CD4-positive, alpha-beta T cell (primary cell): ENCODE measurements at places on chromosomes 6 and 20.

- DNase-seq, result no peak
Observed at GRCh38 chr6:22017766-22018165, 279.1 kb downstream of the PRL start.

DNA sequence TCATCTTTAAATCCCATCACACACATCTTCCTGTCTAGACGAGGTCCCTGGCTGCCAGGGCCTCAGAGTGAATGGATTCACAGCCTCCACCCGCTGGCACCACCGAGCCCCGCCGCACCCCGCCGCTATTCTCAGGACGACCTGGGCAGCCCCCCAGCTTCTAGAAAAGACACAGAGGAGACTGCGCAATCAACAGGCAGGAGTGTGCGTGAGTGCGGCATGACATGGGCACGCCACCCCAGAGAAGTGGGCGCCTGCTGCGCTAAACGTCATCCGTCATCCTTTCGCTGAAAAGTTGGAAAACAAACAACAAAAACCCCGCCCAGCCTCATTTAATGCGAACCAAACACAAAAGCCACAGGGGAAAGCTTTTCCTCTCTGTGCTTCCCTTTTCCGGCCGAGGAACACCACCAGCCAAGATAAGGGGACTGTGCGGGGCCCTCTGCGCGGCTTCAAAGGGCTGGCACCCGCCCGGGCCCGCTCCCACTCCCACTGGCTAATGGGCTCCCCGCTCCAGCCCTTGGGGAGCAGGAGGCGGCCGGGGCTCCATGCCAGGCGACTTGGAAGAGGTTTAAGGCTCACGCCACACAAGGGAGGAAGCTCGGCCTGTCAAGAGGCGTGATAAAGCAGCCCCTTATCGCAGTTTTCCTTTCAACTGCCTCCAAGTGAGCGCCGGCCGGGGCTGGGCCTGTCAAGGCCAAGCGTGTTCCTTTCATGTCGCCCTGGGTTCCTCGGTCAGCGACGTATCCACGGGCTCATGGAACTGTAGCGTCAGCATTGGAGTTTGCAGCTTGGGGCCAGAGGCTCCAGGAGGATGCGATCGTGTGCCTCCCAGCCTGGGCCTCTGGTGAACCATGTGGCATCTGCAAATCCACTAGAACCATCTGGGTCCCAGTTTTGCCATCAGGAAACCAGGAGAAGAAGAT is 50.1 kb downstream of the NFATC2 start:
- DNase-seq, result no peak

- no peak for DNase-seq
Observed at GRCh38 chr20:57417051-57417689, 26.0 kb downstream of the RBM38 start.

DNA sequence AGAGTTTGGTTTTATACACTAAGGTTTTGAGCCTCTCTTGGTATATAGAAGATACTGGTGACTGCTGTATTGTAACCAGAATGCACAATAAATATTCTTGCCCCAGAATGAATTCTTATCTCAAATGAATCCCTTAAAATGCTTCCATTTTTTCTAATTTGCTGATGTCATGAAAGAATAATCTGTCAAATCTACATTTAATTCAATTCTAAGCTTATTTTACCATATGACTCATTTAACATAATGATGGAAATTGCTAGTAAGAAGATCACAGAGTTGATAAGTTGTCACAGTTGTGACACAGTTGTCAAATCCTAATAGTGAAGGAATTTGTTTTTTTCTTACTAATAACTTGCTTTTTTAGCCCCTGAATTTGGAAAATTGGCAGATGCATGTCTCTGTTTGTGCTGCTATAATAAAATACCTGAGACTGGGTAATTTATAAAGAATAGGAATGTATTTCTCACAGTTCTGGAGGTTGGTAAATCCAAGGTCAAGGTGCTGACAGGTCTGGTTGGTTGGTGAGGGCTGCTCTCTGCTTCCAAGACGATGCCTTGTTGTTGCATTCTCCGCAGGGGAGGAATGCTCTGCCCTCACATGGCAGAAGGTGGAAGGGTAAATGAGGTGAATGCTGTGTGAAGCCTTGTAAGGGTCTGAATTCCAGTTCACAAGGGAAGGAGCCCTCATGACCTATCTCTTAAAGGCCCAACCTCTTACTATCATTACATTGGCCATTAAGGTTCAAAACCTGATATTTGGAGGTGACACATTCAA is 4.7 kb downstream of the ECT2L start:
- no peak for DNase-seq

GRCh38 chr6:167836721-167837120 is 10.0 kb downstream of the AFDN start:
- DNase-seq, result no peak
